ENCODE measurements at places on chromosomes 2 and 18.

GRCh38 chr2:68100189-68100588, 37.4 kb upstream of the C1D start:
- no peak for DNase-seq

DNA sequence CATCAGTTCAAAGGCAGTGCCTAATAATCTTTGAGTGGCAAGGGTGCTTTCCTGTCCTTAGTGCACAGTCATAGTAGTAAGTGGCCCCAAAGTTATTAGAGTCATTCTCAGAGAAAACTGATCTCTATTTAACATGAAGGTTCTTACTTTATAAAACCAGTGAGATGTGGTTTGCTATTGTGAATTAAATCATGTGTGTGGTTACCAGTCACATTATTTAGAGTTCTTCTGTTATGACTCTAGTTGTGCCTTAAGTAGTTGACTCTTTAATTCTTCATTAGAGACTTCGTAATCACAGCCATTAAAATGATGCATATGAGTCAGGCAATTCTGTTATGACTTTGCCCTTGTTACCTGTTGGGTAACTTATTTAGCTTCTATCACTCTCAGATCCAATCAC, 1392.9 kb upstream of the ACVR2A start:
- no peak for DNase-seq

- no peak for DNase-seq
These were observed 97.9 kb upstream of the NOL4 start for GRCh38 chr18:34322365-34323289.

DNA sequence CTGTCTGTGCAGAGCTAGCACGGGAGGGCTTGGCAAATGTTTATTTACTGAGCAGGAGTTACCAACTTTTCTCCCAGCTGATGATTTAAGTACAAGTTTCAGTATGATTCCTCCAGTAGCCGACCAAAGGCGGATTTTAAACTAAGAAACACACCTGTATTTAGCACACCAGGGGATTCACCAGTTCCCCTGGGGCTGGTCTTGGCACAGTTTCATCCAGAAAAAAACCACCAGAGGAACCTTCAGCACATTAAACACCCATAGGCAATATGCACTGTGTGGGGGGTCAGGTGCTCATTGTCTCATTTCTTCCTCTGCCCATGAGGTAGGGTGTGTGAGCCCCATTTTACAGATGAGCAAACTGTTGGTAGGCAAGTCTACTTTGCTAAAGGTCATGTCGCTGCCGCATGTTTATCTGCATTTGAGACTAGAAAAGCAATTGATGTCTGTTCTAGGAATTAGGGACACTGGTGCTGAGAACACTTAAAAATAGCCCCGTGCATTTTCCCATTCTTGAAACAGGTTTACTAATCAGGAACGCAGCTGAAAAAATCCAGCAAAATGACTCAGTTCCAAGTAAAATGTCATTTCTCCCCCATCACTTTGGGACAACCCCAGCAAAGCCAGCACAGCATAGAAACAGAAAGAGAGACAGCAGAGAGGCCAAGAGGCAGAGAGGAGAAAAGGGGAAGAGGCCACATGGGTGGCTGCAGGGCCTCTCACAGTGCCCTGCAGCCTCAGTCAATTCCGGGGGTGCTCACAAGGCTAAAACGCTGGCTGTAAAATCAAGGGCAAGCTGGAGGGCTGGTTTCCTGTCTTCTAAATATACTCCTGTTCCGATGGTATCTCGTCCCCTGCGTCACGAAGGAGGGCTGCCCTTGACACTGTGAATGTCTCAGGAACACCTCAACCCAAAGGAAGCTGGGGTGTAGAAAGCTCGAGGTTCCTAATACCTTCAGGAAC, 166.8 kb upstream of the ID2 start:
- DNase-seq = peak; percentile 65

DNA sequence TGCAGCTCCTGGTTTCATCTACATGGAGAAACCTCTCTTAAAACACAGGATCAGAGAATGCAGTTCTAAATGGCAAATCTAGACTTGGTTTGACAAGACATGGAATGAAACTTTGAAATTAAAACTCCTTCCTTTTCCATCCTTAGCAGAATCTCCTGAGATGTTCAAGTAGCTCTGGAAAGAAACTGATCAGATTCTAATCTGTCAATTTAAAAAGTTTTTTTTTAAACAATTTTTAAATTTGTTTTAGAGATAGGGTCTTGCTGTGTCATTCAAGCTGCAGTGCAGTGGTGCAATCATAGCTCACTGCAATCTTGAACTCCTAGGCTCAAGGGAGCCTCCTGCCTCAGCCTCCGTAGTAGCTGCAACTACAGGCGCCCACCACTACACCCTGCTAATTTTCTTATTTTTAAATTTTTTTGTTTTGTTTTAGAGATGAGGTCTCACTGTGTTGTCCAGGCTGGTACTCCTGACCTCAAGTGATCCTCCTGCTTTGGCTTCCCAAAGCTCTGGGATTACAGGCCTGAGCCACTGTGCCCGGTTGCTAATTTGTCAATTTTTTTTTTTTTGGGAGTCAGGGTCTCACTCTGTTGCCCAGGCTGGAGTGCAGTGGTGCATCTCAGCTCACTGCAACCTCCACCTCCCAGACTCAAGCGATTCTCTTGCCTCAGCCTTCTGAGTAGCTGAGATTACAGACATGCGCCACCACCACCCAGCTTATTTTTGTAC, 216.7 kb downstream of the TGIF1 start:
- no peak for DNase-seq

- DNase-seq = no peak
These were observed 162.2 kb downstream of the INSIG2 start for GRCh38 chr2:118250463-118250862.

DNA sequence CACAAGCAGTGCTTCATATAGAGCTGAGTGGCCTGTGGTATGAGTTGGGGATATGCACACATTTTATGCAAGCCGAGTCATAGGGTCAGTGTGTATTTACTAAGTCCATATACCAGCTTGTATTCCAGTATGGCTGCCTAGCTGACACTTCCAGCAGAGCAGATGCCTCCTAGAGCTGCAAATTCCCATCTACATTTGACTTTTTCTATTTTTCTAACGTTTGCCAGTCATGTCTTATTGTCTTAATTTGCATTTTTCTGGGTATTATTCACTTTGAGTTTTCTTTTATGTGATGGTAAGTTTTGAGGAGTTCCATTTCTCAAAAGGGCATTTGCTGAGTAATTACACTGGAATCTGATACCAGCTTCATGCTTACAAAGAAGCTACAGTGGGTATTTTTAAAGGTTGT, 334.5 kb upstream of the CDH2 start:
- no peak for DNase-seq

DNA sequence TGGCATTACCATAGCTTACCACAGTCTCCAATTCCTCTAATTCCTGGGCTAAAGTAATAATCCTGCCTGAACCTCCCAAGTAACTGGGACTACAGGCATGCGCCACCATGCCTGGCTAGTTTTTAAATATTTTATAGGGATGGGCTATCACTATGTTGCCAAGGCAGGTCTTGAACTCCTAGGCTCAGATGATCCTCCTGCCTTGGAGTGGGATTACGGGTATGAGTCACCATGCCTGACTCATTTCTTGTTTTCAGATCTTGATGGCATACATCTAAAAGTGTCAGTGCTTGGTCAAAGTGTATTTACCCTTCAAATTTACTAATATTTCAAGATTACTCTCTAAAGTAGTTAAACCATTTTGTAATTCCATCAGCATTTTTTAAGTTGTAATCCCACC, 9.4 kb upstream of the SOCS6 start:
- no peak for DNase-seq

- no peak for DNase-seq
These were observed 60.3 kb downstream of the CACNB4 start for GRCh38 chr2:152038441-152038958.

DNA sequence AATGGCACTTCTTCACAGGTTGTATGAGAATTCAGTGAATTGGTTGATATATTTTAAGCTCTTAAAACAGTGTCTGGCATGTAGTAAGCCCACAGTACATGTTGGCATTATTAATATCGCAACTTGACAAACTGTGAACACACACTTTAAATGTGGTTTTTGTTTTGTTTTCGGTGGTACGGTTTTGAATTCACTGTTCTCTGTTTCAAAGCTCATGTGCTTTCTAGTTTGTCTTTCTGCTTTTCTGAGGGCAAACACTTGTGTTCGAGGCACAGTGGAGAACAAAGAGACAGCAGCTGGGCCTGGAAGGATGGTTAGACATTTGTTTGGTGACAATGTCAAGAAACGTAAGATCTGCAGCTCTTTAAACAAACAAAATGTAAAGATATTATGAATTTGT, 276.5 kb upstream of the MC4R start:
- DNase-seq = no peak

- DNase-seq = no peak
These were observed 228.5 kb downstream of the GLI2 start for GRCh38 chr2:120963997-120964705.

- no peak for DNase-seq
These were observed 231.8 kb downstream of the KCNS3 start for GRCh38 chr2:18110222-18110621.

GRCh38 chr2:128809880-128810279, 491.2 kb upstream of the HS6ST1 start:
- no peak for DNase-seq
